ENCODE measurements at places on chromosomes 2 and 18. TPM values are rescaled to one million over a fixed set of nuclear protein-coding genes. Genes with fewer than 3 reads are reported as not detected.
A peak's percentile ranks its signal among the peaks of the same experiment; 100 is the strongest.

DNA sequence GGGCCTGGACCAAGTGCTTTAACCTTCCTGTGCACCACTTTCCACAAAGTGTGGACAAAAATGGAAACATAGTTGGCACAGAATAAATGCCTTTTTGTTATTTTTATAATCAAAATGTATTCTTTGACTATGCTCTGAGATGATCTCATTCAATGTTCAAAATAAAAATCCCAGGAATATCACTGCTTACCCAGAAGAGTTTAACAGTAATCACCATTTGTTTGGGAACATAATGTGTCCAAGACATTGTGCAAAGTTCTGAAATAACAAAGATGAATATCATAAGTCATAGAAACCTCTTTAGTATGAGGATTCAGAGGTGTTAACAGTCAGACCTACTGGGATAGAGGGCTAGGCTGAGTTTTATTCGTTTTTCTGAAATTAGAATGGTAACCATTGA, 668.1 kb downstream of the CNTNAP5 start:
- ATAC-seq = peak; percentile 82

- ATAC-seq = no peak
Observed at GRCh38 chr2:215370112-215370965, 58.5 kb downstream of the ATIC start.

- no peak for ATAC-seq
Observed at GRCh38 chr2:143429932-143430679, 300.9 kb downstream of the ARHGAP15 start.

GRCh38 chr2:10906926-10907625, 4.7 kb upstream of the KCNF1 start:
- ATAC-seq = no peak

DNA sequence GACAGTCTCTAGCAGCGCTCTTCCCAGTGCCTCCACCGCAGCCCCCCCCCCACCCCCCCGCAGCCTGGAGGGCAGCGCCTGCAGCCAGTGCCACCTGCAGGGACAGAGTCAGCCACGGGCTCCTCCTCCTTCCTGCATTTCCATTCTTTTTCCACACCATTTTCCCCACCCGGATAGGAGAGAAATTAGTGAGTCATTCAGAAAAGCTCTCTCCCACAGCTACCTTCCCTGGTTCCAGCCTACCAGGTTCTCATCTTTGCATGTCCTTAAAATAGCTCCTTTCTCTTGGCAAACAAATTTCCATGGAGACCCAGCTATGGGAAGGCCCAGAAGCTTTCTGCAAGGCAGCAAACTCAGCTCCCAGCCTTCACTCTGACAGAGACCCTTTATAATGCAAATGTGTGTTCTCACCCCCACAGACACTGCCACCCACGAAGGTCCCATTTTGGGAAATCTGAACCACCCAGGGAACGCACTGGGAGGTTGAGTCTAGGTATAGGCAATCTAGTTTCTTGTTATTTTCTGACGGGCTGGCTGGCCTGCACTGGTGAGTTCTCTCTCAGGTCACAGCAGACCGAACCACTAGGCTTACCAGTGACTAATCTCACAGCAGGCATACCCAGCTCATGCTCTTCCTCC, 41.8 kb upstream of the ATG16L1 start:
- ATAC-seq = no peak

GRCh38 chr2:121902171-121902591, 146.7 kb downstream of the TSN start:
- ATAC-seq = no peak

GRCh38 chr2:168340931-168341330, 93.5 kb upstream of the STK39 start:
- no peak for ATAC-seq

DNA sequence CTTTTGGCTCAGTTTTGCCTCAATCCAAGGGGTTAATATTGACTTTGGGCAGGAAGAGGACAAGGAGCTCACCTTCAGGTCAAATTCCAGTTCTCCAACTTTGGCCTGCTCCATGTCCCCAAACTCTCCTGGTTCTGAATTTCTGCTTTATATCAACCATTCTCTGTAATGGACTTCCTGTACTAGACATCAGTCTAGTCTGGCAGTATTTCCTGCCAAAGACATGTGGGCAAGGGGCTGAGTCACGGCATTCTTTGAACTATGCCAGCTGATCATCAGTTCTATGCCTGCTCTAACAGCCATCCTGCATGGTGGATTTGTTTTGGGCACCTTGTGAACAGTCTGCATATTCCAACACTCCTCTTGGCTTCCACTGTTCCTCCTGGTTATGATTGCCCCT, 199.4 kb downstream of the ZEB2 start:
- no peak for ATAC-seq

DNA sequence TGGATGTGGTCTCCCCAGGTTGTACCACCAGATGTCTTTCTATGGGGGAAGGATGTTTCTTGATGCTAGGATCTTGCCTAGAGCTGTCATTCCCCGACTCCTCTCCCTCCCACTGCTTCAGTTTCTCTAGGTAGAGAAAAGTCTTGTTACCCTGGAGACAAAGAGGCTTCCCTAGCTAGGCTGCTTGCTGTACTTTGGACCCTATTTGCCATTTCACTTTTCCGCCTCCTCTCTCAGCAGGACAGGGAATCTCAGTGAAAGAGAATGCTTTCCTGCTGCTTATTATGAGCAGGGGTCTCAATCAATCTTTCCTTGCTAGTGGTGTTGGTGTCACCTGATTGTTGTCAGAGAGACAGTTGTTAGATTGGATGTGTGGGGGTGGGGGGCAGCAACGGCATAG, 818.8 kb upstream of the GYPC start:
- ATAC-seq = no peak

DNA sequence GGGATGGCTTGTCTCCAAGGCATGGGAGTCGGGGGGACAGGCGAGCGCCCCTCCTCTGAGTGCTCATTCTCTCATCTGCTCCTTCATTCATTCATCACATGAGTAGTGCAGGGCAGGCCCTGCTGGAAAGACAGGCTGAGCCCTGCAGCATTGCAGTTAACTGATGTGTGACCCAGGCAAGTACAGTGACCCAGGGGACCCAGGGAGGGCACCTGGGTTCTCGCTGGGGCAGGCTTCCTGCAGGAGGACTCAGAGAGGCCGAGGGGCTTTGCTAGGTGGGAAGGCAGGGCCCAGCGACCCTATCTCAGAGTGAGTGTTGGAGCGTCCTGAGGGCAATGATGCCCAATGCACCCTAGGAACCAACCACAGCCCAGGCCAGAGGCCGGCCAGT, 30.6 kb downstream of the HJURP start:
- ATAC-seq = no peak

DNA sequence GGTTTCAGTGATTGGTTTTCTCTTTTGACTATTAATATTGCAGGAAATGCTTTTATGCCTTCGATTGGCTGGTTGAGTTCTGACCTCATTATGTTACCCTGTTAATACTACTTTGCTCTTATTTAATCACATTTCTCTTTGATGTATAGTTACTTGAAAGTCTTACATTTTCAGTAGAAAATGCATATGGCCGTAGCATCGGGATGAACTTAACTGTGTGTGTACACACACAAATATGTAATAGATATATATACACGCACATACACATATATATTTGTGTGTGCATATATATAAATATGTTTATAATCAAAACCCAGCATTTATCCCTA, 1.6 kb downstream of the EPC2 start:
- no peak for ATAC-seq

DNA sequence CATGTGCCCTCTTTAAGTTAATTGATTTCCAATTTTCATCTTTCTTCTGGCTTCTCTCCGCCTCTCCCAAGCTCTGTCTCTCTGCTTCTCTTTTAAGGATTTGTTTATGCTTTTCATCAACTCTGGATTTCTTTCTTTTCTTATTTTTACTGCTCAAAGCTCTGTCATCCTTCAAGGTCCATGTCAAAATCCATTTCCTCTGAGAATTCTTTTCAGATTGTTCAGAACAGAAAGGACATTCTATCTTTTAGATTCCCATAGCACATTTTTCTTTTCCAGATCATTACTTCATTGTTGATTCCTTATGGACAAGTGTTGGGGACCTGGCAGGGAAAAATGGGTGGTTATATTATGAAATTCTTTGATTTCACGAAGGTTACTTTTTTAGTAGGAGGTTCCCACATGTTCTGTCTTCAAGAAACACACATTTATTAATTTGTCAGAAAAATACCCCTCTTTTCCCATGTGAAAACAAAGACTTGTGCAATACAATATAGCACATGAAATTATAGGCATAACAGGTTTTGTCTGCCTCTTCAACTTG, 12.3 kb downstream of the PMAIP1 start:
- ATAC-seq = no peak

DNA sequence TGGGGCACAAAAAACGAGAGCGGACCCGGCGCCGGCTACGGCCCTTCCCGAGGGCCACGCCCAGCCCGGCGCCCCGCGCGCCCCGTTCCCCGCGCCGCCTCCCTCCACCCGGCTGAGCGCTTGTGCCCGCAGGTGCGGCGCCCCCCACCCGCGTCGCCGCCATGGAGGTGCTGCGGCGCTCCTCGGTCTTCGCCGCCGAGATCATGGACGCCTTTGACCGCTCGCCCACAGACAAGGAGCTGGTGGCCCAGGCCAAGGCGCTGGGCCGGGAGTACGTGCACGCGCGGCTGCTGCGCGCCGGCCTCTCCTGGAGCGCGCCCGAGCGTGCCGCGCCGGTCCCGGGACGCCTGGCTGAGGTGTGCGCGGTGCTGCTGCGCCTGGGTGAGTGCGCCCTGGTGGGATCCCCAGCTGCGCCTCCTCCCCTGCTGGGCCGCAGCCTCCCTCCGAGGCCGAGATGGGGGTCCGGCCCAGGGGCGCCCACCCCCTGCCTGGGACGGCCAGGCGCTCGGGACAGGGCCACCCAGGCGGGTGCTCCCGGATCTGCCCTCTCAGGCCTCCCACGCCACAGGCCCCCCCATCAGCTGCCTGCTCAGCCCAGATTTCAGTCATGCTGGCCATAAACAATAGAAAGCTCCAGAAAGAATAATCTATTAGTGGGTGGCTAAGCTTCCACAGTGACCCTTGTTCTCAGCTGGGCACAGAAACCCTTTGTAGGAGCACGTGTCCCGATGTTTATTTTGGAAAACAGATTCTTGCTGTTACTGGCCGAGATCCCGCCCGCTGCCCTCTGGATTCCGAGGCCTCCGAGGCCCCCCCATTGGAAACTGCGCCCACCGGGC, 997 bp downstream of the BOK start:
- ATAC-seq = no peak

DNA sequence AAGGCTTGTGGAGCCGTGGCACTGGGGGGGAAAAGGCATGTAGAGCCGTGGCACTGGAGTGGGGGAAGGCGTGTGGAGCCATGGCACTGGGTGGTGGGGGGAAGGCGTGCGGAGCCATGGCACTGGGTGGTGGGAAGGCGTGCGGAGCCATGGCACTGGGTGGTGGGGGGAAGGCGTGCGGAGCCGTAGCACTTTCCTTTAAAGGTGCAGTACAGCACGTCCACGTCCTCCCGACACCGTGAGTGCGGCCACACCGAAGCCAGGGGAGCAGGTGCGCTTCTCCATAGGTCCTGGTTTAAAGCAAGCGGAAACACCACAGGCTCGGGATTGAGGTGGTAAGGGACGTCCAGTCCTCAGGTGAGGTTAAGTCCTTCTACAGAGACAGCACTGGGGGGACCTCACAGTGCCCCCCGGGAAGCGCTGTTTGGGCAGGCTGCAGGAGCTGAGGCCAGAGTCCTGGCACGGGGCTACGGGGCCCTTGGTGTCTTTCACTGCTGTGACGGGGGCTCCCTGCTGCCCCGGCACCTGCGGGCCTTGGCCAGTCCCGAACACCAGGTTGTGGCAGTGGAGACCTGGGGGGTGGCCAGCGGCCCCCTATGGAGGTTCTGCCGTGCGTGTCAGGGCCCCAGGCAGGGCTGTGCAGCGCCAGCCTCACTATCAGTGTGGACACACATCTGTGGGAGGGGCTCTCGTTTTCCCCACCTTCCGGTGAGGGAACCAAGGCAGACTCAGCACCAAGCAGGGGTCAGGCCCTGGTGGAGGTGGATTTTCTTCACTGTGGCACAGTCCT, 93.0 kb upstream of the CTDP1 start:
- no peak for ATAC-seq

Gene TPO
- 14.5 TPM for total RNA-seq

Gene CAPN13
- not detected for total RNA-seq

Data from gastroesophageal sphincter (tissue), 4 donors.